B cell (primary cell): ENCODE measurements at places on chromosomes 12 and 14.
A peak's percentile ranks its signal among the peaks of the same experiment; 100 is the strongest.

DNA sequence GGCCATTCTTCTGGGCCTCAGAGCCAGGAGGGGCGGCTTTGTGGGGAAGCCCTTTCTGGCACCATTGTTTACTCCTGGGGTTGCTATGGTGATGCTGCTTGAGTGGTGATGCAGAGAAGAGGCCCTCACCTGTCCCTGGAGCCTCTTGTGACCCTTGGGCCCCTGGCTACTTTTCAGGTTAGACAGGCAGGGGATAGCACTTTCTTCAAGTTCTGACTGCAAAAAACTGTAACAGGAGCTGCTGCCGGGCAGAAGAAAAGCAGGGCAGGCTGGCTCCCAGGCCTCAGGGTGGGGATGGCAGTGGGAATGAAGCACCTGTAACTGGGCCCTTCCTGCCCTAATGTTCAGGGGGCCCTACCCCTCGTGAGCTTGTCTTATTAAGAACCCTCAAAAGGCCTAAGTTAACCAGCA is at the start of gene TEX52:
Gene TEX52 (minus strand): TSS at position 19 of the 411 bp plus-strand sequence. CDS start 13 bp downstream, at position 6.
- no peak for DNase-seq
- H3K4me1 ChIP-seq, result no peaks in the 10 kb centered on the region
- peaks cover 10% of the 10 kb centered on the region for H3K36me3 ChIP-seq
- no peak within 1 kb of the TSS for H3K27ac ChIP-seq
- no peaks in the 10 kb centered on the region for H3K27me3 ChIP-seq

- peaks cover 12% of the 10 kb centered on the region for H3K4me1 ChIP-seq
- H3K27ac ChIP-seq, result no peak within 1 kb of the TSS
- H3K27me3 ChIP-seq, result peaks cover 30% of the 10 kb centered on the region
- H3K4me3 ChIP-seq, result peak within 1 kb of the TSS; percentile 15
- peak; percentile 83 for DNase-seq
- H3K36me3 ChIP-seq, result no peaks in the 10 kb centered on the region
These were observed at the start of gene NDRG2 for GRCh38 chr14:21024585-21025370. Gene NDRG2, minus strand, starts transcription at chr14:21025061. Its CDS starts 1,746 bp downstream, at chr14:21023315.

- peaks cover 4% of the 10 kb centered on the region for H3K36me3 ChIP-seq
- DNase-seq, result no peak
- peaks cover 2% of the 10 kb centered on the region for H3K4me1 ChIP-seq
- no peak overlapping the region for H3K4me3 ChIP-seq
- H3K27me3 ChIP-seq, result no peaks in the 10 kb centered on the region
These were observed 9.8 kb upstream of the PNMA1 start for GRCh38 chr14:73723797-73724661.

DNA sequence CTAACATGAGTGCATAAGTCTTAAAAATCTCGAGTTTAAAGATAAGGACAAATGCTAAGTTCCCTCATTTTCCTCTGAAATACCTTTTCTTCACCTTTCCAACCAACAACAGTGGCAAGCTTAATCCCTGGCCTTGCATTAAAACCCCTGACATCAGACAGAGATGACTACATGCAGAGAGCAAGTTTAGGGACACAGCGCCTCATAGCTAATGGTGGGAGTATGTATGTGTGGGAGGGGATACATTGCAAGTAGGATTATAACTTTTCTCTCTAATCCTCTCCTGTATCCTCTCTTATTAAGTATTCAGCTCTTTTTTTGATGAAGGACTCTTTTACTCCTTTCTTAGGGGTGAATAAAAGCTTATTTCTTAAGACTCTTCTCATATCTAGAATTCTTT is 547.1 kb downstream of the CCER1 start:
- H3K4me1 ChIP-seq, result no peaks in the 10 kb centered on the region
- no peaks in the 10 kb centered on the region for H3K27me3 ChIP-seq
- no peak overlapping the region for H3K4me3 ChIP-seq
- no peak for DNase-seq
- H3K27ac ChIP-seq, result no peak overlapping the region
- no peaks in the 10 kb centered on the region for H3K36me3 ChIP-seq

- no peaks in the 10 kb centered on the region for H3K4me1 ChIP-seq
- no peak overlapping the region for H3K27ac ChIP-seq
- no peaks in the 10 kb centered on the region for H3K27me3 ChIP-seq
- no peak overlapping the region for H3K4me3 ChIP-seq
- no peak for DNase-seq
These were observed 40.6 kb downstream of the IGF1 start for GRCh38 chr12:102439426-102440405.

DNA sequence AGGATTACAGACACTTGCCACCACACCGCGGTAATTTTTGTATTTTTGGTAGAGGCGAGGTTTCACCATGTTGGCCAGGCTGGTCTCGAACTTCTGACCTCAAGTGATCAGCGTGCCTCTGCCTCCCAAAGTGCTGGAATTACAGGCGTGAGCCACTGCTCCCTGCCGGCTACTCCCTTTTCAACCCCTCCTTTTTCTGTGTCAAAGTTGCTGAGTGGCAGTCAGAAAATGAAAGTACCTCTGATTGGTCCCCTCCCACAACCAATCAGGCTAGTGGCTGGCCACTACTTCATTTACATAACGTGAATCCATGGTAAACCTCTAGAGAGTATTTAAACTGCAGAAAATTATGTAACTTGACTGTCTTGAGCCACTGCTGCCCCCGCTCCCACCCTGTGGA is 5.9 kb downstream of the RESF1 start:
- H3K4me1 ChIP-seq, result peaks cover 75% of the 10 kb centered on the region
- H3K27ac ChIP-seq, result peak overlapping the region; percentile 74
- no peak for DNase-seq
- H3K36me3 ChIP-seq, result peaks cover 74% of the 10 kb centered on the region
- no peaks in the 10 kb centered on the region for H3K27me3 ChIP-seq

DNA sequence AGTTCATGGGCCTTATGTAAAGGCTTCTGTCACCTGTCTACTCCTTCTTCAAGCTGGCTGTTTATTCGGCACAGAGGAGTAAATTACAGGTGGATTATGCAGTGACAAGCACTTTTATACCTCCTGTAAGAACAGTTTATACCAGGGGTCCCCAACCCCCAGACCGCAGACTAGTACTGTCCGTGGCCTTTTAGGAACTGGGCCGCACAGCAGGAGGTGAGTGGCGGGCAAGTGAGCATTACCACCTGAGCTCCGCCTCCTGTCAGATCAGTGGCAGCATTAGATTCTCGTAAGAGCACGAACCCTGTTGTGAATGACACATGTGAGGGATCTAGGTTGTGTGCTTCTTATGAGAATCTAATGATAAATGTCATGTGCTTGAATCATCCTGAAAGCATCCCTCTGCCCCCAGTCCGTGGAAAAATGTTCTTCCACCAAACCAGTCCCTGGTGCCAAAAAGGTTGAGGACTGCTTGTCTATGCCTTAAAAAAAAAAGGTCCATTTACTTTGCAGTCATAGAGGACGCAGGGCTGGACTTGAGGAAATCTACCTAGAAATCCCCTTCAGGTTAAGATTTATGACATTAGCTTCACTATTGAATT is 78.8 kb downstream of the ETV6 start:
- H3K27me3 ChIP-seq, result no peaks in the 10 kb centered on the region
- no peak for DNase-seq
- no peaks in the 10 kb centered on the region for H3K36me3 ChIP-seq
- H3K27ac ChIP-seq, result no peak overlapping the region
- peaks cover 96% of the 10 kb centered on the region for H3K4me1 ChIP-seq
- H3K4me3 ChIP-seq, result no peak overlapping the region

DNA sequence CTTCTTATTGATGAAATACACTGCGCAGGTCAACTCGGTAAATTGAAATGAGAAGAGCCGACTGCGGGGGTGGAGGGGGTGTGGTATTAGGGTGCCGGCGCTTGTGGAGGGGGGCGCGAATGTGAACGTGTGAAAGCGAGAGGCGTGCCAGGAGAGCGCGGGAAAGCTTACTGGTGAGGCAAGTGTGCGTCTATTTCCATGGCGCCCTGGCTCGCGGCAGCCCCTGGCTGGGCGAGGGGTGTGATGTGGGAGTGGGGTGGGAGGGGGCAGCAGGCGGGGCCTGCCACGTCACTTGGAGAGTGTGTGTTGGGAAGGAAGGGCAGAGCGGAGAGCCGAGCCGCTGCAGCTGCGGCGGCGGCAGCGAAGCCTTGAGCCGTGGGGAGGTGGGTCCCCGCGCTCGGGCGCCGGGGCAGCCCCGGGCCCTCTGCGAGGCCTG is 88.8 kb downstream of the GALNT8 start:
- no peaks in the 10 kb centered on the region for H3K27me3 ChIP-seq
- peak; percentile 51 for DNase-seq
- H3K27ac ChIP-seq, result no peak overlapping the region
- peak overlapping the region; percentile 57 for H3K4me3 ChIP-seq
- H3K4me1 ChIP-seq, result peaks cover 21% of the 10 kb centered on the region
- H3K36me3 ChIP-seq, result no peaks in the 10 kb centered on the region

DNA sequence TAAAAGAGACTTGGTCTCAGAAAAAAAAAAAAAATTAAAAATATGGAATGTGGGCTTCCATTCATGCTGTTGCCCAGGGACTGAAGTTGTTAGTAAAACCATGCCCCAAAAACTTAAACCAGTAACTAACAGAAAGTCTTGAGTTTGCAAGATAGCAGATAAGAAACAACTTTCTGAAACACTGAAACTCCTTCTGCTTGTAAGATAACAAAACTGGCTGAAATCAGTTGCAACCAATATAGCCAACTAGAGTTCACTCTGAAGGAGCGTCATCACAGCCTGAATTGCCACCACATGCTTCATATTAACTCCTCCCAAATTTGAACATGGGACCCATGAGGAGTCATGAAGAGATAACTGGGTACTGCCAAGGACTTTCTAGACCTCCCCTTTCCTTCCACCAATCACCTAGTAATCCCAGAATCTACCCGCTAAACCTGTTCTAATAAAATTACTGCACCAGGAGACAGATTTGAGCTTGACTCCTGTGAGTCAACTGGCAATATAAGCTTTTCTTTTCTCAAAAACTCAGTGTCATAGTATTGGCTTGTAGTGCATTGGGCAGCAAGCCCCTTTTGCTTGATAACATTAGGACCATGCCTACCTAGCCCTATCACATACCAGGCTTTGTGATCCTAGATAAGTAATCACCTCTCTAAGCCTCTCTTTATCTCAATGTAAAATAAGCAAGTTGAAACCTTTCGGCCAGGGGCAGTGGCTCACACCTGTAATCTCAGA is 53.6 kb downstream of the R3HDM2 start:
- H3K4me3 ChIP-seq, result no peak overlapping the region
- peaks cover 1% of the 10 kb centered on the region for H3K36me3 ChIP-seq
- DNase-seq, result no peak

DNA sequence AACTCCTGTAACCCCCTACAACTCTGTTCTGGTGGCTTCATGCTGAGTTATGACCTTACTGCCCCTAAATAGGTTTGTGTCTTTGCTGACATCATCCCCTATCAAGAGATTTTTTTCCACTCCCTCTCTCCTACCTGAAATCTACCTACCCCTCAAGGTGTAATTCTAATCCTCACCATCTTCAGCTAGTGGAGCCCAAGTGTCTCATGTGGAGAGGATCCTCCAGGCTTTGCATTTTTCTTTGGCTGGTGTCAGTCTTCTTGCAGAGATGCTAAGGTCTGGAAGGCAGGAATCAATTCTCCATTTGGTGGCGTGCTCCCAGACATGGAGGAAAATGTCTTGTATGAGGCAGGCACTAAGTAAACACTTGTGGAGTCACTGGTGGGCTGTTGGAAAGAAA is 74.8 kb upstream of the PRMT8 start:
- no peaks in the 10 kb centered on the region for H3K27me3 ChIP-seq
- H3K4me3 ChIP-seq, result no peak overlapping the region
- H3K4me1 ChIP-seq, result no peaks in the 10 kb centered on the region
- H3K36me3 ChIP-seq, result no peaks in the 10 kb centered on the region
- no peak for DNase-seq
- H3K27ac ChIP-seq, result no peak overlapping the region

DNA sequence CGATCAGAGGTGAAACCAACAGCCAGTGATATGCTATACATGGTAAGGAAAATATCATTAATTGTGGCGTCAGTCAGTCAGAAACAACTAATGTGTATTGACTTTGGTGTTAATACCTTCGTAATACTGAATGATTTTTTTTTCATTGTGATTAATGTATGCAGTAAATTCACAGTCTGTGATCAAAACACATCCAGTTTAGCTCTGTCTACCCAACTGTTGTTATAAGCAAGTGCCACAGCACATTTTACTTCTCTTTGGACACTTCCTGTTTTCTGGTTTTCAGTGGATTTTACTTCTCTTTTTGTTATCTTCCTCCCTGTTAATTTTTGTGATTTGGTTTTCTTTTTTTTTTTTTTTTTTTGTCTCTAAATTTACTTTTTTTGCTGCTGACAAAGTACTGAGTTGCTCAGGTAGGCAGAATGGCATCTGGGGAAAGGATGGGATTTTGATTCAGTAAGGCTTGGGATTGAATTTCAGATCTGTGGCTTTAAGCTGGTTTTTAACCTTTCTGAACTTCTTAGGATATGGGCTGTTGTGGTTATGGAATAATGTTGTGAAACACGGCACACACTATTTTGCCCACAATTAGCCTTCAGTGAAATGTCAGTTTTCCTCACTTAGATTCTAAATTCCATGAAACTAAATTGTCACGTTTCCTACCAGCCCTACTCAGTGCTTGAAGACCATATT is 604 bp downstream of the GLIPR1 start:
- H3K27ac ChIP-seq, result peak overlapping the region; percentile 79
- DNase-seq, result peak; percentile 74
- peaks cover 64% of the 10 kb centered on the region for H3K4me1 ChIP-seq
- H3K27me3 ChIP-seq, result no peaks in the 10 kb centered on the region
- H3K4me3 ChIP-seq, result peak overlapping the region; percentile 80

GRCh38 chr12:39062266-39062996 is 157.0 kb upstream of the CPNE8 start:
- no peaks in the 10 kb centered on the region for H3K36me3 ChIP-seq
- no peak overlapping the region for H3K27ac ChIP-seq
- H3K27me3 ChIP-seq, result no peaks in the 10 kb centered on the region
- no peak overlapping the region for H3K4me3 ChIP-seq

DNA sequence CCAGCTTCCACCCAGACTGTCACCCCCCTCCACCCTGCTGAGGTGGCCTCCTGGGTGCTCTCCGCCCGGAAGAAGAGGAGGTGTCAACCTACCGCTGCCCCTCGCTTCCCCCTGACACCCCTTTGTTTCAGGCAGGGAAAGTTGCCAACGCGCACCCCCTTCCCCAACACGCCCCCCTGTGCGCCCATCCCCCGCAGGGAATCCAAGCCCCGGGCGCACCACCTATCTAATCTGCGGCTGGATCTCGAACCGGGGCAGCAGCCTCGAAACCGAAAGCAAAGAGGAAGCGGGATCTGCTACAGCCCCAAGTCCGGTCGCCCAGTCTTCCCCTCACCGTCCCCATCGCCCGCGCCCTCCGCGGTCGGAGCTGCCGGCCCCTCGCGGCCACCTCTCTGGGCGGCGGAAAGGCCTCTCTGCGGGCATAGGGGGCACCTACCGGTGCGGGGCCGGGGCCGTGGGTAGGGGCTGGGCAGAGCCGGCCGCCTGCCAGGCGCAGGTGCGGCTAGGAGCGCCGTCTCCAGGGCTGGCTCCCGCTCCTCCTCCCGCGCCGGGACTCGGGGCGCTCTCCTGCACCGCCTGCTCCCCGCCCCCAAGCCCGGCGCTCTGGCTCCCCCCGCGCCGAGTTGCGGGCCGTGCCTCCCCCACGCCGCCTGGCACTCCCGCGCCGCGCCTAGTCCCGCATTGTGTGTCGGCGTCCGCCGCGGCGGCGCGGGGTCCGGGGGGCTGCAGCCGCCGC is 18.3 kb upstream of the PLEKHH1 start:
- H3K27me3 ChIP-seq, result no peaks in the 10 kb centered on the region
- no peaks in the 10 kb centered on the region for H3K36me3 ChIP-seq
- peak overlapping the region; percentile 80 for H3K4me3 ChIP-seq
- H3K4me1 ChIP-seq, result peaks cover 37% of the 10 kb centered on the region
